ENCODE measurements at places on chromosomes 6 and 20.

DNA sequence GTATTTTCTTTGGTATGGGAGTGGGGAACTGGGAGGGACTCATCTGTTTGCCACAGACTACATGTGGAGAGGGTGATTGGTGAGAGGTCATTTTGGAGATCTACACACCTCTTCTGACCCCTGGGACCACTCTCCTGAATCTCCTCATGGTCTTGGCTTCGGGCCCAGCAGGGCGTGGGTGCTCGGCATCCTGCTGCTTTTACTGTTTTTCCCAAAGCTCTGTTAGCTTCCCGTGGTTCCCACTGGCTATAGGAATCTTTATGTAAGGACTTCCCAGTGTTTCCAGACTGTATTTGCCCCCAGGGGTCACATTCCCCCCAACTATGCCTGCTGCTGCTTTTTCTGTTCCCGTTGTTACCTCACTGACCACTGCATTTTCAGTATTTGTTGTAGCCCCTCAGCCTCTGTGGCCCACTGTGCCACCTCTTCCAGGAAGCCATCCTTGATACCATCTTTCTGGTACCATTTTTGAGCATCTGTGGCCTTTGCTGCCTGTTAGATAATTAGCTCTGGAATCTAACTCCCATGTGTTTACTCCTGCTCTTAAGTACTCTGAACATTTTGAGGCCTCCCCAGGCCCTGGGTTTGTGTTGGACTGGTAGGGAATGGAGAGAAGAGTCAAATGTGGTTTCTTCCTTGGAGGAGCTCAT is 14.9 kb downstream of the PLCG1 start:
- DNase-seq = no peak

GRCh38 chr6:107618672-107619071 is 128.8 kb downstream of the SOBP start:
- peak; percentile 5 for DNase-seq

DNA sequence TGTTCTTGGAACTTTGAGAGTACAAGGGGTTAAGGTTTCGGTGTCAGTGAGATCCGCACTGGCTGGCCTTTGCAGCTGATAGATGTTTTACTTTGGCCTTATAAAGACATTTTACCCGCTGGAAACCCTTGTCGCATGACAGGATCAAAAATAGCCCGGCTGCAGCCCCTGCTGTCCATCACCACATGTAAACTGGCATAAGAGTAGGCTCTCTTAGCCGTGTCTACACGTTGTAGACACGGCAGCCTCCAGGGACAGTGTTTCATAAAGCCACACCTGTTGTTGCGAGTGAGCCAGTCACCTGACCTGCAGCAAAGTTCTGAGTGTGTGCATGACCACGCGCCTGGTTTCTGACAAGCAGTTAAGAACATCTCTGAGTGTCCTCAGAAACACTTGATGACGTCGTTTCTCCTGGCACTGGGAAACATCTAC is 8.5 kb downstream of the RBM24 start:
- no peak for DNase-seq

- no peak for DNase-seq
These were observed 60.7 kb upstream of the LAMA2 start for GRCh38 chr6:128822271-128822670.

GRCh38 chr6:119575721-119576120 is 226.2 kb upstream of the MAN1A1 start:
- no peak for DNase-seq

DNA sequence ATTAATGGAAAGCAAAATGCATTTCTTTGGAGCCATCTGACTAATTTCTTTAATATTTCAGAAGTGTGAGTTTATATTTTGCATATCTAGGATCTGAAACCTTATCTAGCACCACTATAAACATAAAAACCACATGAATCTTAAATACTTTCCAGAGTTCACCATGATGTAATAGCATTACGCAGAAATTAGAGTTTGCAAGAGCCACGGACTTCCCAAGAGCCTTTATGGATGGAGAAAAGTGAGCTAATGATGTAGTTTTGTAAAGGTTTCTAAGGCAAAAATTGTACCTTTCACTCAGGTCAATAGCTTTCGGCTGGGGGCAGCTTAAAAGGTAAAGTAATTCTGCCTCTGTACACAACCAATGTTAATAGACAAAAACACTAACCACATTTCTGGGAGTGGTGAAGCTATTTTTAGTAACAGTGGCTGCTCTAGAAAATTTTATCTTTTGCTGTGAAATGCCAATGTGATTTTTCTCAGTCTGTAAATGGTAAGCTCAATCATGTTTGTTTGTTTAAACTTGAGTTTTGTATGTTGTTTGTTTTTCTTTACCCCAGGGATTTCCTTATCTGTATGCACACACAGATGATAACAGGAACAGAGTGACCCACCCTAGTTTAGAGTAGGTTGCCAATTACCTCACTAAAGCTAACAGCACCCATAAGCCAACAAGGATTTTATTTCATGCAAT is 80.5 kb downstream of the FILIP1 start:
- no peak for DNase-seq

- no peak for DNase-seq
These were observed 207.7 kb downstream of the ATXN1 start for GRCh38 chr6:16553531-16553930.

- DNase-seq = no peak
These were observed 21.9 kb downstream of the SAMD5 start for GRCh38 chr6:147530132-147531060.

DNA sequence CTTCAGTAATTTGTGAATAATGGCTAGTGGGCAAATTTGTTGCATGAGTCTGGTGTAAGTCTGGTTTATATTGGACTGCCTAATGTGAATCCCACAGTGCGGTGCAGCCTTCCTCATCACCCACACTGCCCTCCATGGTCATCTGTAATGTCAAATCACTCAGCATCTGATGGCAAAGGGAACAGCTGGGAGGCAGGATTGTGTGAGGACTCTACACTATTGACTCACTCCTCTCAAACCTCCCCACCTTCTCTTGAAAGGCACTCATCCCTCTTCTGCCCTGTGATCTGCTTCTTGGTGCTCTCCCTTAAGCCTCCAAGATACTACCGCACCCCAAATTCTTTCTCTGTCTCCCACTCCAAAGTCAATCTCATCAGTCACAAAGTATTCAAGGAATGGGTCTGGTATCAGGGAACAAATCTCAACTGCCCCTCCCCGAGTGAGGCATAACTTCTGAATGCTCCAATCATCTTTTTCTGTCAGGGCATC is 146.0 kb upstream of the BEND6 start:
- no peak for DNase-seq

- no peak for DNase-seq
These were observed 615.3 kb upstream of the BTBD3 start for GRCh38 chr20:11302436-11302835.

GRCh38 chr6:112203577-112204349 is 50.6 kb downstream of the LAMA4 start:
- DNase-seq = no peak

- no peak for DNase-seq
These were observed 23.1 kb downstream of the DNAH8 start for GRCh38 chr6:38738261-38738660.

GRCh38 chr20:31987744-31988143 is 19.8 kb downstream of the XKR7 start:
- DNase-seq = no peak

DNA sequence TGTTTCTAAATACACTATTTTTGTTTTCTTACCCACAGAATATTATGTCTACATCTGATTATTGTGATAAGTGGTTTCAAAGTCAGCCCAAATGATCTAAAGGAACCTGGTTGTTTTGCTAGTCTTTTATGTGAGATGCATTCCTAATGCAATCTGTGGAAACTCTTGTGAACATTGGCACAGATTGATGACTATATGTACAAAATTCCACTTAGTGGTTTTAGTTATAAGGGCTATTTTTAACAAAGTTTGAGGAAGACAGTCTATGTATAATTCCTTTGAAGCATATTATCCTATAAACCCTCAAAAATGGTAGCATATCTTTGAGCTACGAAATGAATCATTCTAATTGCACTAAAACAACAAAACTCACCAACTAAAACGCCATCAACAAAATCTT is 140.9 kb downstream of the GRIK2 start:
- DNase-seq = no peak

GRCh38 chr20:36092398-36093024 is 62.0 kb upstream of the EPB41L1 start:
- no peak for DNase-seq

GRCh38 chr6:100663219-100663863 is 198.6 kb upstream of the SIM1 start:
- no peak for DNase-seq

- DNase-seq = no peak
These were observed 27.8 kb downstream of the RGS17 start for GRCh38 chr6:153103319-153103655.

Data from stimulated activated CD8-positive, alpha-beta memory T cell treated with anti-CD3 and anti-CD28 coated beads, Interleukin-7, amount 100 ng/mL, for 24 hours (primary cell).